Fibroblast of upper back skin (primary cell): ENCODE measurements at places on chromosomes 3 and 15.
A peak's percentile ranks its signal among the peaks of the same experiment; 100 is the strongest.

DNA sequence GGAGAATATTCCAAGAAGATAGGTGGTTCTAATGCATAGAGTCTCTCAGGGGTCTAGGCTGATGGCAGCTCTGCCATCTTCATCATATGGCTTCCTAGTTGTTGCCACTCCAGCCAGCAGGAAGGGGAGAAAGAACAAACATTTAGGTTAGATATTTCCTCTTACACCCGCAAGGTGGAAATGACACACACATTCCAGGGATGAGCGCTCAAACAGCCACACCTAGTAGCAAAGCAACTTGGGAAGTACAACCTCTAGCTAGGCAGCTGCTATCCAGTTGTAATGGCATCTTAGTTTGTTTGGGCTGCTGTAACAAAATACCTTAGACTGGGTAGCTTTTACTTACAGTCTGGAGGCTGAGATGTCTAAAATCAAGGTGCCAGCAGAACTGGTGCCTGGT is 51.9 kb upstream of the ADAMTSL3 start:
- DNase-seq = no peak

- DNase-seq = peak; percentile 74
Observed at GRCh38 chr3:191531434-191531972, 70.5 kb downstream of the PYDC2 start.

DNA sequence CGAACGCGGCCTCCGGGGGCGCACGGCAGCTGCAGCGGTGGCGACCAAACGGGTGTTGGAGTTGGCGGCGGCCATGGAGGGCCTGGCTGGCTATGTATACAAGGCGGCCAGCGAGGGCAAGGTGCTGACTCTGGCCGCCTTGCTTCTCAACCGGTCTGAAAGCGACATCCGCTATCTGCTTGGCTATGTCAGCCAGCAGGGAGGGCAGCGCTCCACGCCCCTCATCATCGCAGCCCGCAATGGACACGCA is 725 bp downstream of the FEM1B start:
- no peak for DNase-seq

- DNase-seq = no peak
Observed at GRCh38 chr3:47650294-47650693, 71.6 kb upstream of the CSPG5 start.

- no peak for DNase-seq
Observed at GRCh38 chr3:169662843-169663160, 710 bp downstream of the MECOM start.

DNA sequence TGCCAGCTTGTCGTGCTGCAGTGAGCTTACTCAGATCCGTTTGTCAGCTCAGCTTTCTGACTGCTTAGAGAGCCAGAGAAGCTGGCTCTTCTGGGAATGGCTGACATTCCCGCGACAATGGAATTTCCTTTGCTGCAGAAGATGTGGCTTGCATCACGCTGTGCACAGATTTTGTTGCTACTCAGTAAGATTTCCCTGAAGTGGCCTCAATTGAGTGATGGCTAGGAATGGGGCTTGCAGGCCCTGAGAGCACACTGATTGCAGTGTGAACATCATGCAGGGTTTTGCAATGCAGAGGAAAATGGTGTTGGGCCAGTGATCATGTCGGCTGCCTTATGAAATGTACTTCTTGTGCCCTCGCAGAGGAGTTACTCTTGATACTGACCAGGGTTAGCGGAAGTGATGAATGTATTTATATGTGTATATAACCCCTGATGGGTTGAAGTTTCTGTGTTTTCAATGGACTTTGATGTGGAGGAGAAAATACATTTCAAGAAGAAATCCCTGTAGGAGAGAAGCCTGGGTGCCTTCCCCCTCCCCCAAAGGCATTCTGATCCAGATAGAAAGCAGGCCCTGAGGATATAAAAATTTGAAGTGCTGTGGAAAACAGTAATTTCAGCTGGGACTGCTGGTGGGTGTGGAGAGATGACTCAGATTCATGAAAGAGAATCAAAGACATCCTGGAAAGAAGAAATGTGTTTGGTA is 102.5 kb upstream of the PDZRN3 start:
- peak; percentile 95 for DNase-seq

DNA sequence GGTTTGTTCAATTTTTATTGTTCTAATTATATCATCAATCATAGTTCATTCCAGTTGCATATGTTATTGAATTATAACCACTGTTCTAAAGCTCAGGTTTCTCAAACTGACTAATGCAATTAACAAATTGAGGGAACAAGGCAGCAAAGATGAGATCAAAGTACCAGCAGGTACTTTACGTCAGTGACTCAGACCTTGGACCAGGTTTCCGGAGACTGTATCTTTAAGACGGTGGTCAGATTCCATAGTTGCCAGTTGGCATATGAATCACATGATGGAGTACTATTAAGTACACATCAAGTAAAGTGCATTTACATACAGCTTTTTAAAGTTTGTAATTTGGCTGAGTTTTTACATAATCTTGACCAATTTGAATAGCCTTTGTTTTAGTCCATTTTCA is 583.6 kb upstream of the ROBO2 start:
- DNase-seq = no peak

DNA sequence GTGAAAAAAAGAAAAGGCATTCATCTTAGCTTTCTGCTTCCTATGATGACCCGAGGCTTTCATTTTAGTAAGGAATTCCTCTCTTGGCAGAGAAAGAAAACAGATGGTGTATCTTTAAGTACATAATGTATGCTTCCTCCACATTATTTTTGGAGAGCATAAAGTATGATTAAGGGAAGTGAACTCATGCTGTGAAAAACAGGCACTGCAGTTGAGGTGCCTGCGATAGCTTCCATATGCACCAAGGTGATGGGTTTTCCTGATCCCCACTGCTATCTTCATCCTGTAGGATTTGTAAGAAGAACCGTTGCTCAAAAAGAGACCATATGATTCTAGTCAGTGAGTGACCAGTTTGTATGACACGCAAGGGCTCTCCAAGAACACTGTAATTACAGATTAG is 411.5 kb upstream of the MCTP2 start:
- DNase-seq = peak; percentile 51

DNA sequence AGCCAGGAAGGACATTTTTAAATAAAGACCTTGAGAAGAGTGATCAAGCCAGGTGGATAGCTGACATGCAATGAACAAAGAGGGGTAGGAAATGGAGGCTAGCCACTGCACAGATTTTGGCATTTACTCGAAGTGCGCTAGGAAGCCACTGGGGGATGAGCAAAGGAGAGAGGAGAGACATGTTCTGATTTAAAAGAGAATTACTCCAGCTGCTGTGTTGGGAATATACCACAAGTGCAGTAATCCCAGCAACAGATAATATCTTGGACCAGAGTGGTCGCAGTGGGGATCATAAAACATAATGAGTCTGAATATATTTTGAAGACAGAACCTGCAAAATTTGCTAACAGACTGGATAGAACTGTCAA is 19.9 kb downstream of the KPNA4 start:
- no peak for DNase-seq

DNA sequence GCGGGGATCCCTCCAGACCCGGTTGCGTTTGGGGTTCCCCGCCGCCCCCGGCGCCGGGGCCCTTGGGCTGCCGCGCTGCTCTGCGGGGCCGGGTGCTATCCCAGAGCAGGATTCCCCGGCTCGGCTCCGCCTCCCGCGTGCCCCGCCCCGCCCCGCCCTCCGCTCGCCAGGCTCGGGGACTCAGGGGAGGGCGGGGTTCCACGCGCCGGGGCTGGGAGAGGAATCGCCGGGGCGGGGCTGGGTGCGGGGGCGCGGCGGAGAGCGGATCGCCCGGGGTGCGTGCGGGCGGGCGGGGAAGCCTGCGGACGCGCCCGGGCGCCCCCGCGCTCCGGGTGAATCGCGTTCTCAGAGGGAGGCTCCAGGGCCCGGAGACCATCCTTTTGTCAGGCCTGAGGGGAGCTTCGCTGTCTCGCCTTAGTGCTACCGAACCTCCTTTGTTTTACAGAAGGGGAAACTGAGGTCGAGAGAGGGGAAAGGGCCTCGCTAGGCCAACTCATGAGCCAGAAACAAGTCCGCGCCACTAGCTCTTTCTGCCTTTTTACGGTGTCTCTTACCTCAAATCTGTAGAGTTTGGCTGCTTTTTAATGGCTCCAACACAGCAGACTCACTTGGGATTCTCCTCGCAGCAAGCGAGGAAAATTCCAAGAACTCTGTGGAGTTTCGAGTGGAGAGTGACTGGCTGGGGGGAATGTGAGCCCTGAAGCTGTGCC is at the start of gene TMEM158:
TSS of gene TMEM158 (minus strand) at position 82 of the 710 bp plus-strand sequence. CDS start 260 bp downstream, outside the sequence.
- peak; percentile 75 for DNase-seq

- peak; percentile 73 for DNase-seq
Observed at GRCh38 chr3:1082108-1082507, 10.7 kb upstream of the CNTN6 start.

GRCh38 chr15:66851311-66852063 is 149.5 kb downstream of the SMAD6 start:
- DNase-seq = peak; percentile 78

GRCh38 chr3:76585794-76586392 is 454.0 kb upstream of the ROBO2 start:
- DNase-seq = peak; percentile 17

- DNase-seq = no peak
Observed at GRCh38 chr3:131735544-131735943, 232.8 kb upstream of the MRPL3 start.

DNA sequence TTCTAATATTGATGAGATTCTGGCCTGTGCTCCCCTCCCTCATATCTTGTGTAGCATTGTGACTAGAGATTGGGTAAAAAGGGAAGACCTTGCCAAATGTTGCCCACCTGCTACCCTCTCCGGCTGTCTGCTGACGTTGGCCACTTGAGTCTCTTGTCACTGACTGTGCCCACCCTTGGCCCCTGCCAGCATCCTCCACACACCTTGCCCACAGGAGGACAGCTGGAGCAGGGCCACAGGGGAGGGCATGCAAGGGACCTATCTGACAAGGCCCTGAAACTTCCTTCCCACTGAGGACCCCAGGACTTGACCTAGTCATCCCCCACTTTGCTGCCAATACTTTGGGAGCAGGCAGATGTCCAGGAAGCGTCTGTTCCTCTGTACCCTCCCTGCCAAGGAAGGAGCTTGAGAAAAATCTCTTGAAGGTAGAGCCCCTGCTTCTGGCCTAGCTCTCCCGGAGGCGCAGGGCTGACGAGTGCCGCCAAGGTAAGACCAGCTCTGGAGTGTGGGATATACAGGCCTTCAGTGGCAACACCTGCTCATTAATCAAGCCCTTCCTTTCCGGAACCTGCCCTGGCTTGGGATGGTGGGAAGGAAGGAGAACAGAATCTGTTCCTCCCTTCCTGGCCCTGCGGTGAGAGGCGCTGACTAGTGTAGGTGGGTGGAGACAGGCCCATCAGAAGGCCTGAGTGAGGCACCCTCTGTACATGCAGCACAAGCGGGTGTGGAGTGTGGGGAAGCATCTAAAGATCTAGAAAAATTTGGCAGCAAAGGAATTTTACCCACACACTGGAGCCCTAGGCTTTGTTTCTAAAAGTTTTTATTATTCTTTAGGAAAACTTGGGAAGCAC is 4.9 kb upstream of the PAK6 start:
- DNase-seq = no peak

DNA sequence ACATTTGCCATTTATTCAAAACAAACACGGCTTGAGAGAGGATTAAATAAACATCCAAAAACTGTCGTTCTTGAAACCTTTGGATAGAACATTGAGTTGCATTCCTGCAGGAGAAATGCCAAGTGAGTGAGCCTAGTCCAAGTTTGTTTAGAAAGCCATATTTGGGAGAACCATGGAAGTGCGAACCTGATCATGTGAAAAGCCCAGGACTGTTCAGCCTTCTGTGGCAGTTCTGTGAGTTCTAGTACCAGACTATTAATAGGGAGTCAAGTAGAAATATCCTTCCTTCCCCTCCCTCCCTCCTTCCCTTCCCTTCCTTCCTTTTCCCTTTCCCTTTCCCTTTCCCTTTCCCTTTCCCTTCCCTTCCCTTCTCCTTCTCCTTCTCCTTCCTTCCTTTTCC is 470.4 kb downstream of the LPP start:
- DNase-seq = peak; percentile 24

GRCh38 chr3:32614956-32615355 is 44.3 kb upstream of the DYNC1LI1 start:
- peak; percentile 39 for DNase-seq

GRCh38 chr15:31200735-31201151 is 99.2 kb upstream of the TRPM1 start:
- peak; percentile 50 for DNase-seq

- no peak for DNase-seq
Observed at GRCh38 chr3:65070968-65071367, 383.2 kb upstream of the ADAMTS9 start.

- no peak for DNase-seq
Observed at GRCh38 chr3:150968341-150969035, 4.0 kb downstream of the CLRN1 start.
